Stimulated activated CD4-positive, alpha-beta T cell treated with anti-CD3 and anti-CD28 coated beads, TNF-alpha, amount 100 ng/mL, for 1 hour (primary cell): ENCODE measurements at places on chromosomes 7 and 10.

- no peak for DNase-seq
These were observed 984.3 kb downstream of the REEP3 start for GRCh38 chr10:64505501-64505900.

GRCh38 chr10:124416733-124417132 is 2.0 kb downstream of the OAT start:
- DNase-seq: no peak

GRCh38 chr10:56449770-56450169 is 88.7 kb upstream of the ZWINT start:
- DNase-seq: no peak

- no peak for DNase-seq
These were observed 165.2 kb downstream of the RELN start for GRCh38 chr7:103824251-103824650.

GRCh38 chr7:18469316-18469715 is 26.2 kb upstream of the HDAC9 start:
- no peak for DNase-seq

GRCh38 chr7:135943134-135943879 is 33.9 kb downstream of the MTPN start:
- DNase-seq: no peak

DNA sequence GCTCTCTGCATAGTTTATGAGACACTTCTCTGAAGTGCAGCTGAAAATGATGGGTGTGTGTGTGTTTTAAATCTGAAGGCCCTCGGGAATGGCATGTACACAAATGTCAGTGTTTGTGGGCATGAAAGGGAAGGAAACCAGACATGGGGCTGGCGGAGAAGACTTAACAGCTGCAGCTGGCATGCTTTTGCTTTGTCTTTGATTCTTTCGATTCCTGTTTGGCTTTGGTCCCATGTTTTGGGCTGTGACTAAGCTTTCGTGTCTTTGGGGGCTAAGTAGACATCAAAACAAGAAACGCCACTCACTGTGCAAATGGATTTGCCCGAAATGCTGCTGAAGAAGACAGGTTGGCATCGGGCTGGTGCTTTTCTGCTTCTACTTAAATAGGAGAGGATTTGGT is 179.3 kb downstream of the PFKFB3 start:
- DNase-seq: peak; percentile 23

GRCh38 chr7:12570168-12570533 is 369 bp upstream of the SCIN start:
- no peak for DNase-seq

GRCh38 chr10:14543046-14543903 is 212.6 kb upstream of the FRMD4A start:
- no peak for DNase-seq

DNA sequence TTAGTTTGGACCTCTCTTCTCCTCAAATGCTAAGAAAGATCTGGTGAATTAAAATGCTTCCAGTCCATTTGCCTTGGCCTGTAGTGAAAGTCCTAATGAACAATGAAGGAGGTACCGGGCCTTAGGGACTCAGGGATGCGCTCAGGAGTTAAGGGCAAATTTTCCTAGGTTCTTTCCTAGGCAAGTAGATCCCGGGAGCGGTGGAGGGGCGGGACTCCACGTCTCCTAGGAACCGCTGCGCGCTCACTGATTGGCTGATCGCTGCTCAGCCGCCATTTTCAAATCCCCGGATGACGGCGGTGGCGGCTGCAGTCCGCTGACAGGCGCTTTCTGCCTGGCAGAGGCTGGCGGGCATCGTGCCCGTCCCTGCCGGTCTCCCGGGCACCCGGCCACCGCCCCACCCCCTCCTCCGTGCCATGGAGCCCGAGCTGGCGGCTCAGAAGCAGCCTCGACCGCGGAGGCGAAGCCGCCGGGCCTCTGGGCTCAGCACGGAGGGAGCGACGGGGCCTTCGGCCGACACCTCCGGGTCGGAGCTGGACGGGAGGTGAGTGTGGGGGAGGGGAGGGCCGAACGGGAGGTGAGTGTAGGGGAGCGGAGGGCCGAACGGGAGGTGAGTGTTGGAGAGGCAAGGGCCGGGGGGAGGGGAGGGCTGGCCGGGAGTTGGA is at the start of gene NET1:
Gene NET1, plus strand, starts transcription at position 281 of the 665 bp plus-strand sequence. Its CDS starts 136 bp downstream, at position 417.
- DNase-seq: no peak

- DNase-seq: no peak
These were observed 61.6 kb downstream of the ARHGAP22 start for GRCh38 chr10:48543182-48543844.

GRCh38 chr10:84581976-84582375 is 253.6 kb downstream of the CCSER2 start:
- no peak for DNase-seq

GRCh38 chr7:40760987-40761386 is 626.2 kb downstream of the SUGCT start:
- no peak for DNase-seq

- DNase-seq: no peak
These were observed 97.7 kb downstream of the TMEM130 start for GRCh38 chr7:98771941-98772603.

DNA sequence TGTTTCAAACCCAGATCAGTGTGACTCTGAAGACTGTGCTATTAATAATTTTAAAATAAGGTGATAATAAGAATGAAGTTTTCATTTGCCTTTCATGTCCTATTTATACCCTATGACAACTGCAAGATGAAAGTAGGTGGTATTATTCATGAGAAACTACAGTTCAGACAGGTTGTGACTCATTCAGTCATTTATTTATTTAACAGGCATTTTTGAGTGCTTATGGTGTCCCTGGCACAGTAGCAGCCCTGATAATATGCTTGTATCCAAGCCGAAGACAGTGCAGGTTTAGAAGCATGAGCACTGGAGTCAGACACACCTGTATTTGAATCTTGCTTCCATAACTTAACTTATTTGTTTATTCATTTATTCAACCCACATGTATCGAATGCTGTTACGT is 87.1 kb downstream of the FZD1 start:
- DNase-seq: no peak

DNA sequence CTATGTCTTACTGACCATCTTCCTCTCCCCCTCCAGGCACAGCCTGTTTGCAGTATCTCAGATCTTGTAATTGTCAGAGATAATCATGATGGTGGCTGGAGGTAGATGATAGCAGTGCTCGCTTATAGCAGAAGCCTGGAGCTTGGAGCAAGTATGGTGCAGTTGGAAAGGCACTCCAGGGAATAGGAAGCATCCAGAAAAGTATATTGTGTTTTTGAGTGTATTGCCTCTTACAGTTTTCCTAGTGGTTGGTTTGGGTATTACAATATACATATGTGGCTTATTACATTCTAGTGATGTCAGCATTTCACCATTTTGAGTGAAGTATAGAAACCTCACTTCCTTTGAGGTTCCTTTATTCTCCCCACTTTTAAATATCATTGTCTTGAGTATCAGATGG is 101.5 kb downstream of the STK31 start:
- DNase-seq: no peak

DNA sequence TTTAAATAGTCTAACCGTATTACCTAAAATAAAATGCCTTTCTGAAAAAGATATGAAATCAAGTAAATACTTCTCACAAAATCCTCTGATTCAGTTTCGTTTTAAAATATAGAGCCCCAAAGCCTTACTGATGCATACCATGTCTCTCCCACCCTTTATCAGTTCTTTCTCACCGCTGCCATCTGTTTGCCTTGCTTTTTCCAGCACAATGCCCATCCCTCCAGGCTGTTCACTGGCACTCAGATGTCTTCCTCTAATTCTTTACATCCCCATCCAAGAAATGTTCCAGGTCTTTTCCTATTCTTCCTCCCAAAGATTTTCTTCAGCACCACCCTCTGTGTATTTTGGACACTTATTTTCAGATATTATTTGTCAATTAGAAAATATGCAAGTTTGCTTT is 116.5 kb upstream of the LRRN3 start:
- DNase-seq: no peak

GRCh38 chr10:110398419-110399105 is 93.8 kb upstream of the SMNDC1 start:
- no peak for DNase-seq

DNA sequence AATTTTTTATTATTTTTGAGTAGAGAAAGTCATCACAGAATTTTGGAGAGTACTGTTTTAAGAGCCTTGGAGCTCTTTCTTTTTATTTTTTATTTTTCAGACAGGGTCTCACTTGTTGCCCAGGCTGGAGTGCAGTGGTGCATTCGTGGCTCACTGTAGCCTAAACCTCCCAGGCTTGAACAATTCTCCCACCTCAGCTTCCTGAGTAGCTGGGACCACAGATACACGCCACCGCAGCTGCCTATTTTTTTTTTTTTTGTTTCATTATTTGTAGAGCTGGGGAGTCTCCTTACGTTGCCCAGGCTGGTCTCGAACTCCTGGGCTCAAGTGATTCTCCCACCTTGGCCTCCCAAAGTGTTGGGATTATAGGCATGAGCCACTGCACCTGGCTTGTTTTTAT is 10.6 kb downstream of the CPA4 start:
- DNase-seq: no peak

DNA sequence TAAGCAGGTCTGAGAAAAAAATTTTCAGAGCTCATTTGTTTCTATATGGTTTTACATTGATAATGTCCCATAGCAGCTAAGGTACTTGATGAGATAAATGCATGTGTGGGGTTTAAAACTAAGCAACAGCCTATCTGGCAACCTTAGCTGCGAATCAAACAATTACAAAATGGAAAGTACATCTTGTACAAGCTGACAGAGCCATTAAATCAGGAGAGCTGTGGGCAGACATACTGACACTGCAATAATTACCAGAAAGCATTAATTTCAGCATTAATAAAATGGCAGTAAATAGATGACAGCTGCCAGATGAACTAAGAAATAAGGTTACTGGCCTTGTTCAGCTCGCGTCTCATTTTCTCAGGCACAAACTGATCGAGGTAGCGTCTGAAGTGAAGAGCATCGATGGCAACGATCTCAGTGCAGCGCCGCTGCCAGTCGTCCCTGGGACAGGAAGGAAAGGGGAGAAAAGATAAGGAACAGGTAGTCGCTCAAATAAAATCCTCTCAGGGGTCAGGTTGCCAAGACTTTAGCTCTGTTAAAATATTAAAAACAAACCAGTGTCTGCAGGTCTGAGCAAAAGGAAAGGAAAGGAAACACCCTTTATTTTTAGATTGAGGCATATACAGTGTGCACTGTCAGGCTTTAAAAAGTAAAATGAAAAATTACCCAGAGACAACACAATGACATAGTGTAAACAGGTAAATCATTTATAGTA is 79.7 kb upstream of the OGDHL start:
- DNase-seq: no peak

- no peak for DNase-seq
These were observed 212.1 kb downstream of the MLLT10 start for GRCh38 chr10:21746118-21746517.

DNA sequence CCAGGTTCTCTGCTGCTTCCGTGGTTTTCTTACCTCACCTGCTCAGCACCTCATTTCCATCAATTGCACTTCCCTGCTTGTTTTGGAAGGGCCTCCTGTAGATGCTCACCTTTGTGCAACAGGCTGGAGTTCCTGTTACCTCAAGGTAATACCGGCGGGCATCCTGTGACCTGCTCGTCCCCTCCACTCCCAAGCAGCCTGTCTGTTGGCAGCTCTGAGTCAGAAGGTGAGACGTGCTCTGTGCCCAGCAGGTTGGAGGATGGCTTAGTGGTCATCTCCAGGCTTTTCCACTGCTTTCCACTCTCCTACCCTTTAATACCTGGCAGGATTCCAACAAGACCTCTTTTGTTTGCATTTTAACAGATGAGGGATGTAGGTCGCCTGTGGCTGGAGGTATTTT is 86.0 kb downstream of the CAMK1D start:
- DNase-seq: no peak

- DNase-seq: no peak
These were observed 28.0 kb upstream of the SEMA3C start for GRCh38 chr7:80946858-80947257.

- DNase-seq: no peak
These were observed 37.7 kb upstream of the ODAD2 start for GRCh38 chr10:28036587-28036986.

GRCh38 chr10:55146032-55146431 is 345.0 kb upstream of the PCDH15 start:
- DNase-seq: no peak

DNA sequence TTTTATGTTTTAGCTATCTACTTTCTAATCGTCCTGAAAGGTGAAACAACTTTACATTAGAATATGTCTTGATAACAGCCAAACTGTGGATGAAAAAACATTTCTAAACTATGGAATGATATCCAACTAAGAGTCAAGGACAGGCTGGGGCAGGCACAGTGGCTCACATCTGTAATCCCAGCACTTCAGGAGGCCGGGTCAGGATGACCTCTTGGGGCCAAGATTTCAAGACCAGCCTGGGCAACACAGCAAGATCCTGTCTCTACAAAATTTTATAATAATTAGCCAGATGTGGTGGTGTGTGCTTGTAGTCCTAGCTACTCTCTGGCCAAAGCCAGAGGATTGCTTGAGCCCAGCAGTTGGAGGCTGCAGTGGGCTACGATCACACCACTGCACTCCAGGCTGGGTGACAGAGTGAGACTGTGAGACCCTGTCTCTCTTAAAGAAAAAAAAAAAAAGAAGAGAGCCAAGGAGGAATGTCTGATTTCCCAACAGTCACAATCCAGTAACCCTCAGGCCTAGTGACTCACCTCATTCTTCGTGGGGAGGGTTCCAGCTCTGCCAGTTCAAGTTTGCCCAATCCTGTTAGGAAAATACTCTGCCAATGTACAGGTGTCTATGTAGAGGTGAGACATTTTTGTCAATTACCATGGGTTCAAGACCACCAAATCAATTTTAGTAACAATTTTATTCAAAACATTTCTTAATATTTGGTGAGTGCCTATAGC is 14.6 kb upstream of the FZD1 start:
- no peak for DNase-seq

GRCh38 chr7:149750122-149750845 is 23.1 kb downstream of the ZNF467 start:
- no peak for DNase-seq

DNA sequence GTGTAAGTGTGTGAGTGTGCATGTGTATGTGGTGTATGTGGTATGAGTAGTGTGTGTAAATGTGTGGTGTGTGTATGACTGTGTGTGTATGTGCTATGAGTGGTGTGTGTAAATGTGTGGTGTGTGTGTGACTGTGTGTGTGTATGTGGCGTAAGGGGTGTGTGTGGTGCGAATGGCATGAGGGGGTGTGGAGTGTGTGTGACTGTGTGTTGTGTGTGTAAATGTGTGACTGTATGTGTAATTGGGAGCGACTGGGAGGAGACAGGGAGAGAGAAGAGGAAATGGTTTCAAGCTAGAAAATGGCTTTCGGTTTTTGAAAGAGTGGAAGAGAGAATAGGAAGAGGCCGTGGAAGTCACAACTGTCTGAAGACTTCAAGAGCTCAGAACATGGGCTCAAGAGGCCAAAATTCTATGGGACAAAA is 23.6 kb upstream of the GATAD1 start:
- DNase-seq: no peak

- no peak for DNase-seq
These were observed 69.0 kb downstream of the PRSS58 start for GRCh38 chr7:142188846-142189245.

GRCh38 chr10:3467052-3467951 is 294.7 kb upstream of the PITRM1 start:
- DNase-seq: no peak

- DNase-seq: peak; percentile 24
These were observed 591 bp downstream of the BZW2 start for GRCh38 chr7:16646472-16647072.
